GM03348 (cell line): ENCODE measurements at places on chromosomes 3 and 15.

GRCh38 chr3:21392526-21392925, 358.5 kb downstream of the ZNF385D start:
- peak; percentile 44 for DNase-seq

- peak; percentile 37 for DNase-seq
Observed at GRCh38 chr3:125061170-125061569, 5.4 kb upstream of the HEG1 start.

GRCh38 chr3:25396251-25396650, 31.8 kb upstream of the RARB start:
- no peak for DNase-seq

DNA sequence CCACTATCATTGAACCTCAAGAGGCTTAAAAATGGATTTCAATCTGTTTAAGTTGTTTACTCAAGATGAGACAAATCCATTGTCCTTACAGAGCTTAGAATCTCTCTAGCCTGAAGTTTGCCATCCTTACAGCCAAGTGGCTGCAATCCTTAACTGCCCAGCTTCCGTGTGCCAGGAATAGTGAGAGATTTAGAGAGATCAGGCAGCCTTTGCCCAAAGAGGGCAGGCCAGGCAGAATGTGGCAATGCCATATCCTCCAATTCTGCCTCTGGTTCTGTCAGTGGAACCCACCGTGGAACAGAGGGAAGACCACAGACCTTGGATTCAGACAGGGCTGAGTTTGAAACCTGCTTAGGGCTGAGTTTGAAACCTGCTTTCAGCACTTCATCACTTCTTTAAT, 374.3 kb downstream of the VPS13C start:
- no peak for DNase-seq

DNA sequence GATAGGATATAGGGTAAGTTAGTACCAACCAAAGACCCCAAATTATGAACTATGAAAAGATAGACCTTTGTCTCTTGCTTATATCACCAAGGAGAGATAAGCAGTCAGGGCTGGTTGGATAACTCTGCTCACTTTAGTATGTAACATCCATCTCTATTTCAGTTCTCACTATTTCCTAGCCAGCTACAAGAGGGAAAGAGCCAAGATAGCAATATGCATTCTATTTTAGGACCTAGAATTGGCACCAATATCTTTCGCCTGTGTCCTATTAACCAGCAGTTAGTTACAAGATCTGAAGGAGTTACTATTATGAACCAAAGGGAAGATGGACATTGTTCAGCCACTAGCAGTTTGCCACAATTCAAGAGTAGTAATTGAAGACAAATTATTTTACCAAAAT, 457.5 kb downstream of the NSUN3 start:
- DNase-seq = no peak

GRCh38 chr3:136186344-136186743, 9.8 kb downstream of the MSL2 start:
- DNase-seq = no peak

GRCh38 chr3:144003051-144003450, 31.4 kb downstream of the DIPK2A start:
- no peak for DNase-seq

- no peak for DNase-seq
Observed at GRCh38 chr3:189622629-189623028, 8.6 kb upstream of the TP63 start.

GRCh38 chr3:194072691-194073279, 63.2 kb upstream of the HES1 start:
- DNase-seq = no peak

DNA sequence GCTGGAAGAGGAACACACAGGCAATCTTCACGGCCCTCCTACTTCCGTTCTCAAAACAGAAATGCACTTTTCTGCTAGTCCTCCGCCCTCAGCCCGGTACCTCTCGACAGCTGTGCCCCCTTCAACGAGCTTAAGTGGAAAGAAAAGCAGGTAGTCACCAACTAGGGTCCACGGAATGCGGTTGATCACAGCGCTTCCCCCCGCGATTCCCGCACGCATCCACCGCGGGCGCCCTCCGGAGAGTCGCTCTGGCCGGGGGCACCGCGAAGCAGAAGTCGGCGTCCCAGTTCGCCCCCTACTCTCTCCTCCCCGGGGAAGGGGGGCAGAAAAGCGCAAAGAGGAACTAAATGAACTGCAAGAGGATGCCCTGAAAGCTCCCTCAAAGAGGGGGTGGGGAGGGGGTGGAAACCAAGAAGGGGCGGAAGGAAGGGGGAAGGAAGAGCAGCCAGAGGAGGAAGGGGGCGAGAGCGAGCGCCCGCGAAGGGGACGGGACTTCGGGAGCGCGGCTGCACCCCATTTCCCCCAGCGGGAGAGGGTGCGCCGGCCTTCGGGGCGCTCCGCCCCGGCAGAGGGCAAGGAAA, 738 bp downstream of the ACAP2 start:
- DNase-seq = peak; percentile 46

GRCh38 chr3:36677331-36678007, 86.9 kb downstream of the DCLK3 start:
- peak; percentile 79 for DNase-seq

DNA sequence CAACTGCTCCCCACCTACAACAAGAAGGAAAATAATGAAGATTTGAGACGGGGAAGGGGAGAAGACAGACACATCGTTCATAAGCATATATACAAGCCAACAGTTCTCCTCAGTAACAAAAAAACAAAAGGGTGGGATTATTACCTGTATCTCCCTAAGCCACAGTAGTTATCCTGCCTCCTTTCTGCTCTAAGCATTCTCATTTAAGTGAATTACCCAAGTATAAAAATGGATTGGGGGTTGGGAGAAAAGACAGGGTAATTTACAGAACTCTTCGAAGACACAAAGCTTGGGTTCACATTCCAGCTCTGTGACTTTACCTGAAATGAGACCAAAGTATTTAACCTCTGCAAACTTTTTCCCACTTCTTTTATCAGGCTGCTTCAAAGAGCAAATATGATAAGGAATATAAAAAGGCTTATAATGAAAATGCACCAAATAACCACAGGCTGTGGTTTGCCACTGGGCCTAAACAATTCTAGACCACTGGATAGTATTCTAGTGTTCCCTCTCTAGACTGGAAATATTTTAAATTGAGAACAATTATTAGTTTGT, 64.4 kb downstream of the UACA start:
- DNase-seq = no peak

DNA sequence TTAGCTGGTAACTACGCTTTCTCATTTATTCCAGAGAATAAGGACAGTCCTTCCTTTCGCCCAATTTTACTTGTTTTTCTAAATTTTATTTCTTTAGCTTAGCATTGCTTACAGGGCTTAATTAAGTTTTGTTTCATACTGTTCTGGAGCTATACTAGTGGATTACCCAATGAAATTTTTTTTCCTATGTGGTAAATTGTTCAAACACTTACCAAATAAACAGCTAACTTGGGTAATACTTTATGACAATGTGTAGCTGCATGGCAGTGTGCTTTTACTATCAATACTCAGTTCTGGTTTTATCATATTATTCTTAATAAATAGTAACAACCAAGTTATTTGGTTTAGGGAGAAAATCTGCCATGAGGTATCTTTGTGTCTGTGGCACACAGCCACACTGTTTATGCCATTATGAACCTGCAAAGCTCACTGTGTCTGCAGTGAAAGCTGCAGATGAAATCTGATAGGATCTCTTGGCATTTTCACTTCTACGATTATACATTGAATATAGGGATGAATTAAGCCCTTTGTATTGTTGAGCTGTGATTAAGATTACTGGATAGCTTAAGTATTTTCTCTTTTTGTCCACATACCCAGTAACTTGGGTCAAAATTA, 37.2 kb downstream of the UBE2E2 start:
- DNase-seq = no peak

- no peak for DNase-seq
Observed at GRCh38 chr3:114272271-114272670, 21.6 kb upstream of the TIGIT start.

DNA sequence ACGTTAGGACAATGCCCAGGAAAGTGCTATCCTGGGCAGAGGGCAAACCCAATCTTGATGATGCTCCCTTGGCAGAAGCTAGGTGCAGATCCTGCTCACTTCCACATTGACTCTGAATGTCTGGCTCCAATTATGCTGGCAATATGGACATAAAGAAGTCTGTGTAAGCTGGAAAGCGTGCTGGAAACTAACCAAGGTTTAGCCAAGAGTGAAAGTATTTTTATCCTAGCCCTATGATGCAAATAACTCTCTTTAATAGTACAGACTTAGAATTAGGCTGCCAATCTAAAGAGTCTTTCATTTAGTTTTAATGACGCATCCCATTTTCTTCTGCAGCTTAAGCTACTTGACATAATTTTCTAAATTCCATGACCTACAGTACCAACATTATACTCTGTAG, 571.8 kb downstream of the TUSC7 start:
- DNase-seq = no peak

DNA sequence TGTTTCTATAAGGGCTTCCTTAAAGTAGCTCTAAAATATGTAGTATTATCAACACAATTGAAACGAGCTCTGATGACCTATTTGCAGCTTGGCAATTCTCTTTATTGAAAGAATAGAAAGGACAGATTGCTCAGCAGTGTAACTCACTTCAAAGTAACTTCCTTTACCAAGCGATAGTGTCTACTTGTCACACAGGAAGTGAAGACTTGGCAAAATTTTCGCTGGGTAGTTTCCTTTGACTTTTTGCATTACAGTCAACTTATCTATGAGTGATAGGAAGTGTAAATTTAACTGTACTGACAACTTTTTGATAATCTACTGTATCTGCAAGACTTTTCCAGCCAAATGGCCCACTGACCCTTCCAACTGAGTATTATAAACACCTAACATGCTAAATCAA, 22.8 kb downstream of the SLC9A9 start:
- no peak for DNase-seq

- DNase-seq = no peak
Observed at GRCh38 chr15:80404761-80405553, 775 bp downstream of the ARNT2 start.

DNA sequence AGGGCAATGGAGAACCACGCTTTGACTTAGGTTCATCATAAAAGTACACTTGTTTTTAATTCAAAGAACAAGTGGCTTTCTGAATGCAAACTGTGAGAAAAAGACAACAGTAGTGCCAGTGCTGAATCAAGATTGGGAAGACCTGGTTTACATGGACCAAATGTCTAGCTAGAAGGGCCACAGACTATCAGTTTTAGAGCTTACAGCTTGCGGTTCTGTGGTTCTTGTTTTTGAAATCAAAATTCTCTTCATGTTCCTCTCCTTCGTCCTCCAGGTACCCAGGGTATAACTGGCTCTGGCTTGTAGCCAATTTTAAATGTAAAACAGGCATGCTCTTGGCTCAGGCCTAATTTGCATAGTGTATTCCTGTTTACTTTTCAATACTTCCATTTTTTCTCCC, 124.6 kb downstream of the TGFBR2 start:
- DNase-seq = no peak

DNA sequence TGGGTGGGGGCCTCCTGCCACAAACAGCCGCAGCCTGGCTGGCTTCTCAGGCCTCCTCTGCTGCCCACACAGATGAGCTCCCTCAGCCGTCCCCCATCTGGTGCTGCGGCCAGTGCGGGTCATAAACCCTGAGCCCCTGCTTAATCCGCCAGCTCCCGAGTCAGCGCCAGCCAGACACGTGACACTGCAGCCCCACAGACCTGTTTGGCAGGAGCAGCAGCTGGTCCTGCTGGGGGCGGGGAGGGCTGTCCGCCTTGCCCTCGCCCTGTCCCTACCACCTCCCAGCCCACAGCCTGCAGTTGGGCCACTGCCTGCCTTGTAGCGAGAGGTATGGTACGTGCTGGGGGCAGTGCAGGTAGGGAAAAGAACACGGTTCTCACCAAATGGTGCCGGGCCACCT, 86.2 kb downstream of the IQSEC1 start:
- DNase-seq = no peak

- DNase-seq = peak; percentile 59
Observed at GRCh38 chr3:39106281-39106811, 1.1 kb downstream of the GORASP1 start.

DNA sequence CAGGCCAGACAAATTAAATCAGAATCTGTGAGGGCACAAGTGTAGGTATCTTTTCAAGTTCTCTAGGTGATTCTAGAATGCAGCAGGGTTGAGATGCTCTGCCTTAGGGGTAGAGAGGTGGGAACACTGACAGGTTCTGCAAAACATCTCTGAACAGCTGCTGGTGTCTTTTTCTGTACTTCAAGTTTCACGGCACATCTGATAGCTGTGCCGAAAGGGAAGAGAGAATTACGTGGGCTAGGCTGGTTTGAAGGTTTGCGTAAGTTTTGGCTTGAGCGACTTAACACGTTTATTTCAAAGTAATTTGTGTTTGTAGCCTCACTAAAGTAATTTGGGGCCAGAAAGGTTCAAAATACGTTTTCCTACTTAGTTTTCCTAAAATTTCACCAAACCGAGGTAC, 22.5 kb downstream of the PXK start:
- no peak for DNase-seq

- no peak for DNase-seq
Observed at GRCh38 chr3:195447201-195447600, 4.4 kb upstream of the ACAP2 start.

- DNase-seq = no peak
Observed at GRCh38 chr3:127908202-127908601, 6.8 kb upstream of the KBTBD12 start.

GRCh38 chr3:167084545-167084944, 295.6 kb downstream of the ZBBX start:
- no peak for DNase-seq

DNA sequence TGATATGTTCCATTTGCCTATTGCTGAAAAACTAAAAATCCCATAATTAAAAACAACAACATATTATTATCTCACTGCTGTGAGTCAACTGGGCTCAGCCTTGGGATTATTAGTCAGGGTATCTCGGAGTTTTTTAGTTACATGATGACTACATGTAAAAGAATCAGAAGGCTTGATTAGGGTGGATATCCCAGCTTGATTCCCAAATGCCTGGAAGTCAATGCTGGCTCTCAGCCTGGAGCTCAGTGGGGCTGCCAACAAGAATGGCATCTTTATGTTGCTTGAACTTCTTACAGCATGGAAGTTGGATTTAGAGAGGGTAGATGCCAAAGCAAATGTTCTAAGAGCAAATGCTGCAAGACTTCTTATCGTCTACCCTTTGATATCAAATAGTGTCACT, 278.5 kb downstream of the PLOD2 start:
- DNase-seq = peak; percentile 27

- no peak for DNase-seq
Observed at GRCh38 chr3:126955004-126955790, 27.7 kb upstream of the PLXNA1 start.

GRCh38 chr3:61057464-61057863, 193.8 kb downstream of the FHIT start:
- DNase-seq = no peak

DNA sequence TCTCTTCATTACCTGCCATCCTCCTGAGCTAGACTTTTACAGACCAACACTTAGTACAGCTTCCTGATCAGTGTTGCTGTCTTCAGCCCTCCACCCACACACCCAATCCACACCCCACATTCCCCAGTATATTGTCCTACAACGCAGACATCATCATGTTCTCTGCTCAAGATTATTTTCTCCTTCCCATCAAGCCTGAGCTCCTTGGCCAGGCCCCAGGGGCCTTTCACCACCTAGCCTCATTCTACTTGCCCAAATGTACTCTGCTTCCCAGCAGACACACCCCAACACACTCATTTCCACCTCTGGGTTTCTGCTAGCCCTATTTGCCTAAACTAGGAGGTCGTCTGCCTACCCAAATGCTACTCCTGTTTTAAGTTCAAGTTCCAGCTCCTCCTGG, 37.0 kb downstream of the DAPK2 start:
- DNase-seq = peak; percentile 44

GRCh38 chr3:187016639-187017345, 86.5 kb downstream of the ST6GAL1 start:
- no peak for DNase-seq
